ENCODE measurements at places on chromosomes 7 and 10.
A peak's percentile ranks its signal among the peaks of the same experiment; 100 is the strongest.

GRCh38 chr7:88115258-88115796 lies 104.5 kb downstream of the SRI start:
- DNase-seq, result no peak

DNA sequence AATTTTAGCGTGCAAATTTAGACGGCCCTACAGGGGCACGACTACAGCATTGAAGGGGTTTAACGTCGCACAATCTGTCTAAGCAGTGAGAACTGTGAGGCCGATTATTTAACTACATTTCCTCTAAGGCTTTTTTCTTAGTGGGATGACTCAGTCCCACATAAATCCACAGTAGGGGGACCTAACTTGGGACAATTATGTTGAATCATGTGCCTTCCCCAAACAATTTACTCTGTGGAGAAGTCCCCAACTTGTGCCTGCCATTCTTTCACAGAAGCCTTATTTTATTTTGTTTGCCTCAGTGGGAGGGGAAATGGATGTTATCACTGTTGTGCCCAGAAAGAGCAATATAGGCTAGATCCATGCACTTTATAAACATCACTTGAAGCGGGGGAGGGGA lies 80.3 kb upstream of the CDCA7L start:
- DNase-seq, result no peak

GRCh38 chr10:132494866-132495630 lies 42.5 kb upstream of the INPP5A start:
- no peak for DNase-seq

- DNase-seq, result no peak
These were observed 62.5 kb upstream of the KMT2E start for GRCh38 chr7:104951546-104951945.

DNA sequence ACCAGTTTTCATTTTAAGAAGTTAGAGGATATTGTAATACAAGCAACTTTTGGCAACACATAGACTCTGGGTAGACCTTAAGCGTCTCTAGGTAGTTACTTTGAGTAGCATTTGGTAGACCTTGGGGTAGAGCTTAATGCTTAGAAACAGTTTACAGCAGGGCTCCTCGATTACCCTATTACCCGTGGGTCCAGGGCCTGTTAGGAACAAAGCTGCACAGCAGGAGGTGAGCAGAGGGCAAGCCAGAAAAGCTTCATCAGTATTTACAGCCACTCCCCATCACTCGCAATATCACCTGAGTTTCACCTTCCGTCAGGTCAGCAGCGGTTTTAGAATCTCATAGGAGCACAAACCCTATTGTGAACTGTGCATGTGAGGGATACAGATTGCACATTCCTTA lies 173.5 kb downstream of the TSPAN12 start:
- no peak for DNase-seq

GRCh38 chr10:10293481-10293951 lies 724.2 kb upstream of the CELF2 start:
- DNase-seq, result no peak

DNA sequence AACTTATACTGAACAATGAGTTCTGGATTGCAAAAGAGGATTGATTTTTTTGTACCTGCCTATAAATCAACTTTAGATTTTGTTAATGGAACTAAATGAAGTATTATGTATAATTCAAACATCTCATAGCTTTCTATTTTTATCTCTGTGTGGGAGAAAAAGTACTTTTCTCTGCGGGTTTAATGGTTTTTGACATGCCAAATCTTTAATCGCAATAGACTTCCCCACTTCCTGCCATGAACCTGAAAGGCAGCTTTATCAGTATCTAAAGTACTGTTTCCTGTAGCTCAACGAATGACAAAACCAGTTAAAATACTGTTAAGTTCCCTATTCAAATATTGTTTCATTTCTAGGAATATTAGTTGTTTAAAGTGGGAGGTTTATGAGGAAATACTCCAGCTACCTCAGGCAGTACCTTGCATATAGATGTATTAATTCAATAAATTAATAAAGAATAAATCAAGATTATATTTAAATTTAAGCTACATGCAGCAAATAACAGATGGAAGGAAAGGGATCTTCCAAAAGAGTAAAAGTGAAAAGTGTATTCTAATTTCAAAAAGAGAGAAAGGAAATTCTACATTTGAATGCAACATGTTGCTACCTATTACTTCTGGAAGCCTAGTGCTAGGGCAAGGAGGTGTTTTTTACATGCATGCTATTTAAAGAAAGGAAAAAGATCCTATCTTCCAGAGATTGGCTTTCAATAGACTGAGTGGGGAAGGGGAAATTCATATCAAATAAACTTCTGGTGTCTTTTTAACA lies 75.9 kb downstream of the SVOPL start:
- DNase-seq, result no peak

- no peak for DNase-seq
These were observed 165.5 kb downstream of the LRRN3 start for GRCh38 chr7:111256391-111256790.

DNA sequence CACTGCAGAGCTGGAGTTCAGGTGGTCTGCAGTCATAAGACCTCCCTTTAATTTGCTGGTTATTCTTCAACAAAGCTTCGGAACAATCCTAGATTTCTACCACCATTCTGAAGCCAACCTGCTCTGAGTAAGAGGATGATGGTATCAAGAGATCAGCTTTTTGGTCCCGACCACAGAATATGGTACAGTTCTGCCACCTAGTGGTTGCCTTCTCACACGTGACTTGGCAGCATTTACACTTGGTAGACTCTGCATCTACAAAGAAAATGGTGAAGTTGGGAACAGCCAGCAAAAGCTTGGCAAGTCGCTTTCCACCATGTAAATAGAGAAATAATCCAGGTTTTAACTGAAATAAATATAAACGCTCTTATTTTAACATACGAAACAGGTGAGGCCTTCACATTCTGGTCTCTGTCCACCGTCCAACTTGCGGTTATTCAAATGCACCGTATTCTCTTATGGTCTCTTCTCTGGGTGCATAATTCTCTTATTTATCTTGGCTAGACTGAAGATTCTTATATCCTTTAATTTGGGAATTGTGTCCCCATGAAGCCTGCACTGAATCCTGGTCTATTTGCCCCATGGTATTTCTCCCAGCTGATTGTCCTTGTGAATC lies 173.9 kb upstream of the GRM3 start:
- peak; percentile 2 for DNase-seq

GRCh38 chr7:41374150-41374848 lies 328.6 kb downstream of the INHBA start:
- no peak for DNase-seq

- DNase-seq, result no peak
These were observed 57.6 kb downstream of the ADCYAP1R1 start for GRCh38 chr7:31109751-31110150.

DNA sequence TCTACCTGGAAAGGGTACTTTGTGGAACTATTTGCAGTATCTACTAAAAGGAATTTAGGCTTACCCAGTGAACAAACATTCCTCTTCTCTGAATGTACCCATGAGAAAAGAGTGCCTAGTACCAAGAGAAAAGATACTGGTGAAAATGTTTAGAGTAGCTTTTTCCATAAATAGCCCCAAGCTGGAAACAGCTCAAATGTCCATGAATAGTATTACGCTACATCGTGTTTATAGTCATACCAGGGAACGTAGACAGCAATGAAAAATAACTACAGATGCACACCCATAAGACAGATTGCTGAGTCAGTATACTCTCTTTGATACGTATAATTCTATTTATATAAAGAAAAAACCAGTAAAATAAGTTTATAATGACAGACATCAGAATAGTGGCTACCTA lies 285.9 kb downstream of the KLF6 start:
- no peak for DNase-seq

- DNase-seq, result no peak
These were observed 115.9 kb upstream of the EEPD1 start for GRCh38 chr7:36037121-36037662.

GRCh38 chr7:105122619-105123018 lies 108.6 kb downstream of the KMT2E start:
- DNase-seq, result no peak

DNA sequence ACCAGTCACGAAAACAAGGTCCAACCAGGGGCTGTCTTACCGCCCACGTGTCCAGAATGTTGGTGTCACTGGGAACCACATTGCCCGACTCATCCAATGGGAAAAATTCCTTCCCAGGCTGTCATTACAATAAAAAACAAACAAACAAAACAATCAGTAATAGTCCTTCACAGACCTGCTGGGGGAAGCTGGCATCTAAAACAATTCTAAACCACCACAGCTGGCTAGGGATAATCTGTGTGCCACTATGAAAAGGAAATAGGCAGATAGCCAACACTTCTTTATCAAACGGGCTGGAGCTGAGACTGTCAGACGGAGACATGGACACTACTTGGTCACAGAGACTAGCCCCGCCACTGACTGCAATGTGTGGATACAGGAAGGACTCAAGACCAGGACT lies 9.2 kb downstream of the AKR1B1 start:
- DNase-seq, result no peak

GRCh38 chr7:16838891-16839290 lies 34.1 kb upstream of the AGR2 start:
- DNase-seq, result no peak

DNA sequence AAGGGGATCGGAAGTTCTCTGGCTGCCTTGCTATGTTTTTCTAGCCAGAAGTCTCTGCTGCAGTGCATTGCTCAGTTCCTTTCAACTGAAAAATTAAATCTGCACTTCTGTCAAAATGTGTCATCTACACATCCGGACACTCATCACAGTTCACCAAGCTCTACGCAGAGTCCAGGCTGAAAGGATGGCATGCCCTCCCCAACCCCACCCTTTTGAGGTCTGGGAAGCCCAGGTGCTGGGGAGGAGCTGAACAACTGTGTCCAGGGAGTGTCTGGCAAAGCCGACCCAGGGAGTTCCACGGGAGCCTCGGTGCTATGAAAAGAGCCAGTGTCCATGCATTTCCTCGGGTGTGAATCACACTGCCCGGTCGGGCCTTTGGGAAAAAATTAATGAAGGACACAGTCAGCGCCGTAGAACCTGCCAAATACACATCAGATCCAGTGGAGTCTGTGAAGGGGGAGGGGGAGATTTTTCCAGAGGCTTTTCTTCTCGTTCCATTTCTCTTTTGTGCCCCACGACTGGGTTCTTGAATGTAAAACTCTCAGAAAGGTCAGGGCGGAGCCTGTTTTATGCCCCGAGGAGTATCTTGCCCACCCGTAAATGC lies 757 bp upstream of the PALS2 start:
- DNase-seq, result peak; percentile 7

DNA sequence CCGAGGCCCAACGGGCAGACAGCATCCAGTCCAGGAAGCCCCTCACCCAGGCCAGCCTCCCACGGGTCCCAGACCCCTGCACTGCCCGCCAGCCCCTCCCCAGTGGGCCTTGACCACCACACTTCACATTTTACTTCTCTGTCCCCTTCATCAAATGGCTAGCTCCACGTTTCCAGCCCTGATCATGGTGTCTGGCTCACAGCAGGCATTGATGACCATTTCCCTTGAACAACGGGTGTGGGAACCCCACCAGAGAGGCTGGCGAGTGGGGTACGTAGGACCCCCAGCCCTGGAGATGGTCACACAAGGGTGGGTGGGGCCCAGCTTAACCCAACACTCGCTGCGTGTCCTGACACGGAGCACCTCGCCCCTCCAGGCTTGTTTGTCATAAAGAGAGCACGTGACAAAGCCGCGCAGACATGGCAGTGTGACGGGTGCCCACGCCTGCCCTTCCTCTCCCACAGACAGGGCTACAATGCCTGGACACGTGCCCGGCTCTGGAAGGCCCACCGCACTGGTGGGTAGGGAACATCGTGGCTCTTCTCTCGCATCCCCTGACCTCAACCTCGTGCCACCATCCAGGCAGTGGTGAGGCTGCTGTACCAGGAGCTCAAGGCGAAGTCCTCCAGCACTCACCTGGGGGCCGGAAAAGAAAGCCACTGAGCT lies 267.7 kb downstream of the MAD1L1 start:
- no peak for DNase-seq

GRCh38 chr7:50960621-50961310 lies 178.1 kb upstream of the GRB10 start:
- no peak for DNase-seq

DNA sequence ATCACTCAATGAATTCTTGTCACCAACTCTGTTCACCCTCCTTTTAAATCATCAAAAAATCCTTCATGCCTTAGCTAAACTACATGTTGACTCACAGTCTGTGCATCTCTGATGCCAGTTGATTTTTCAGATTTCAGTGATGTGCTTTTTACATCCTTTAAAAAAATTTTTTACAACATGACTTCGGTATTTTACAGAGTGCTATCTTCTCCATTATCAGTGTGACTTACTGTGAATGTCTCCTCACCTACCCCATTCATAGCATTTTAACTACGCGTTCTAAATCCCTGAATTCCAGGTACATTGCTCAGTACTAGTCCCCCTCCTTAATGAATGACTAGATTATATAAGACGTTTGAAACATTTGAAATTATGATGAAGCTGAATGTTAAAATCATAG lies 98.7 kb downstream of the DNAH11 start:
- DNase-seq, result no peak

DNA sequence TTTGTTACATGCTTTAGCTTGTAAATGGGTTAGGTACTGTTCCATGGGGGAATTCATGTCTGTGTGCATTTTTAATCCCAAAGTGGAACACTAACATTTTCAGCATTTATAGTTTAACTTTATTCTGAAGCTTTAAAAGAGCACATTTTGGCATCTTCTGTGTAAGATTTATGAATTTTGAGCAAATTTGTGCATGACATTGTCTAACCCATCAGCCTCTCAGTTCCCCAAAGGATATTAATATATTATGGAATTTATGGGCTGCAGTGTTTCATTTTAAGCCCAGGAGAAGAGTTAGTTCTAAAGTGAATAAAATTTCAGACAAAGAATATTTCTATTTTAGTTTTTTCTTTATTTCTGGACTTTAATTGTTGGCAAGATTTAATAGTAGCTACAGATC lies 421.4 kb downstream of the PLXDC2 start:
- DNase-seq, result no peak

DNA sequence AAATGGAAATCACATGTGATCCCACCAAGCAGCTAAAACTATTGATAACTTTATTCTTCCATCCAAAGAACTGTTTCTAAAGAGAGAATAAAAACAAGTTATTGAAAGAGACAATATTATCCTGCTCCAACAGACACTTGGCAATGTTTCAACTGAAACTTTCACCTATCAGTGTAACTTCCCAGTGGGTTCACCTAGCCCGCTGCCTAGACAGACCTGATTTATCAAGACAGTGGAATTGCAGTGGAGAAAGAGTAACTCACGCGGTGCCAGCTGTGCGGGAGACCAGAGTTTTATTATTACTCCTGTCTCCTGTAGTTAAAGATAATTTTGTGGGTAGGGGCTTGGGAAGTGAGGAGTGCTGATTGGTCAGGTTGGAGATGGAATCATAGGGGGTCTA lies 199.8 kb downstream of the AHR start:
- DNase-seq, result no peak

- no peak for DNase-seq
These were observed 566 bp downstream of the ZNF789 start for GRCh38 chr7:99473315-99473596.

GRCh38 chr10:88735661-88736060 lies 24.2 kb upstream of the LIPN start:
- no peak for DNase-seq

DNA sequence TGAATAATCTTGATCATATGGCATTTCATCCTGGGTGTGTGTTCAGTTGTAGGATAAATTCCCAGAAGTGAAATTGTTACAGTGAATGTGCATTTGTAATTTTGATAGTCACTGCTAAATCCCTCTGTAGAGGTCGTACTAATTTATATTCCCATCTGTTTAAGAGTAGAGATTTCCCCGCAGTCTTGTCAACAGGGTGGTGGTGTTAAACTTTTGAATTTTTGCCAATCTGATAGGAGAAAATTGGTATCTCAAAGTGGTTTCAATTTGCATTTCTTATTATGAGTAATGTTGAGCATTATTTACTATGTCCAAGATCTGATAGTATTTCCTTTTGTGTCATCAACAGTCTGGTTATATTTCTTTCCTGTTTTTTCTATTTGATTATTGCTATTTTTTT lies 101.7 kb downstream of the AUTS2 start:
- no peak for DNase-seq
